ENCODE measurements at places on chromosomes 7 and 10.

GRCh38 chr7:15602236-15602635, 40.4 kb upstream of the AGMO start:
- no peak for DNase-seq

- DNase-seq = no peak
Measured at GRCh38 chr10:54372179-54372578, 428.9 kb downstream of the PCDH15 start.

DNA sequence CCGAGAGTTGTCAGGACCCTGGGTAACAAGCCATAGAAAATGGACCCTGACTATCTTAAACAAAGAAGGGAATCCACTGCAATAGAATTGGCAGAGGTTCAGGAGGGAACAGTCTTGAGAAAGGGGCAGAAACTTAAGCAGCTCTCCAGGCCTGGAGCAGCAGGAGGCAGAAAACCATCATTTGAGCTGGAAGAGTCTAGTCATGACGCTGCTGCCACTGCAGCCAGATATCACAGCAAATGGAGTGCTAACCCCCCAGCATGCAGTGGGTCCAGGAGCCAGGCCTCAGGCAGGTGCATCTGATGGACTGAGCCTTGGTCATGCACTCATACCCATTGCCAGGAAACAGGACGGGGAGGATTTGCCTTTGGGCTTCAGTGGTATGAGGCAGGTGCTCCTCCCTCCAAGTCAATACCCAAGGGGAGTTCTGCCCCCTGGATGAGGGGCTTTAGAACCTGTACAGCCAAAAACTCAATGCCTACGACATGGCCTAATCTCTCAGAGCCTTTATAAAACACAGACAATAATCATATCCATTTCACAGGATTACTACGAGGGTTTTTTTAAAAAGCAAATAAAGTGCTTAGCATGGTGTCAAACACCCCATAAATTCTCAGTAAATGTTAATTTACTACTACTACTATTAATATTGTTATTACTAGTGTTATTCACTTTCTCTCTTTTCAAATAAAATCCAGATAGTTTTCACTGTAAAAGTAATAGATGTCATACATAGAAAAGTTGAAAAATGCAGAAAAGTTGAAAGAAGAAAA, 30.7 kb downstream of the DUSP5 start:
- DNase-seq = no peak

GRCh38 chr7:110521357-110521911, 569.5 kb upstream of the LRRN3 start:
- DNase-seq = peak; percentile 29

- DNase-seq = no peak
Measured at GRCh38 chr7:106165337-106165736, 53.2 kb upstream of the SYPL1 start.

DNA sequence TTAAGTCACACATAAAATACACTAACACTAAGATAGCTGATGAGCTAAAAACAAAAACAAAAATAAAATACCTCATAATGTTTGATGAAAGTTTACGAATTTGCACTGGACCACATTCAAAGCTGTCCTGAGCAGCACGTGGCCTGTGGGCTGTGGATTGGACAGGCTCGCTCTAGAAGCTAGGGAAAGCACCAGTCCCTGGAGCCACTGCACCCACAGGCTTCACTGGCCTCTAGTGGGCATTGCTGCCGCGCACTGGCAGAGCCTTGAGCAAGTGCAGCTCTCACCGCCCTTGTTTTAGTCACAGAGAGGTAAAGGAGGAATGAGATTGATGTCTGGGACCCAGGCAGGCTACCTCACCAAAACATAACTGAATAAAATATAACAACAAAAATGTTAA, 67.6 kb downstream of the PAX2 start:
- no peak for DNase-seq

DNA sequence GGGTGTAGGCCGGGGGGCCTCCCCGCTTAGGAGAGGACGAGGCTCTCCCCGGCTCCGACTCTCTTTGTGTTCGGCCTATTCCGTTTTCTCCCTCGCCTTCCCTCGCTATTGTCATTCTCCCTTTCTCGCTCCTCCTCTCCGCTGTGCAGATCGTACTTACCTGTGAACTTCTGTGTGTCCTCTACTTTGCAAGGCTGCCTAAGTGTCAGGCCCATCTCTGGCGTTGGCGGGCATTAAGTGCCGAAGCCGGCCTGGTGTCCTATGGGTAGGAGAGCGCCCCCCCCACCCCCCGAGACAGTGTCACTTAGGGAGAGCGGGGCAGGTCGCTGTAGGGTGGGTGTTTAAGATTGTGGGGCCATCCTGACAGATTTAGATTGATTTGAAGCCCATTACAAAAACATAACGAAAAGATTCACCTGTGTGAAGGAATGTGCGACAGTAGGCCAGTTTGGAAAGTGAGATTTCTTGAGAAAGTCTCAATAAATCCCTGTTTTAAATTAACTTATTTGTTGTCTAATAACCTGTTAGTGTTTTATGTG, 579 bp downstream of the RBM33 start:
- no peak for DNase-seq

- DNase-seq = no peak
Measured at GRCh38 chr7:122515404-122515803, 183.5 kb downstream of the RNF133 start.

GRCh38 chr7:99707096-99707495, 27.3 kb upstream of the CYP3A5 start:
- DNase-seq = no peak

DNA sequence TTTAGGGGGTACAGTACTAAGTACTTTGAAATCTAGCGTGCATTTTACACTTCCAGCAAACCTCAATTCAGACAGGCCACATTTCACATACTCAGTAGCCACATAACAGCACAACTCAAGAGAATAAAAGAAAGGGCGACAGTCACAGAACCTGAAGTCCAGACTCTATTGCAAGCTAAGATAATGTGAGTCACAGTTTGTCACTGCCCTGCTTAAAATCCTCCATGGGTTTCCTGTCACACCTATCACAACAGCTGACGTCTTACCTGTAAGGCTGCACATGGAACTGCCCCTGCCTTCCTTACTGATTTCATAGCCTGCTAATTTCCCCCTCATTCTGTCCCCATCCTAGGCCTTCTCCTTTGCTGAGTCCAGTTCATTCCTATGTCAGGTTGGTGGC, 16.1 kb upstream of the CDK14 start:
- no peak for DNase-seq

DNA sequence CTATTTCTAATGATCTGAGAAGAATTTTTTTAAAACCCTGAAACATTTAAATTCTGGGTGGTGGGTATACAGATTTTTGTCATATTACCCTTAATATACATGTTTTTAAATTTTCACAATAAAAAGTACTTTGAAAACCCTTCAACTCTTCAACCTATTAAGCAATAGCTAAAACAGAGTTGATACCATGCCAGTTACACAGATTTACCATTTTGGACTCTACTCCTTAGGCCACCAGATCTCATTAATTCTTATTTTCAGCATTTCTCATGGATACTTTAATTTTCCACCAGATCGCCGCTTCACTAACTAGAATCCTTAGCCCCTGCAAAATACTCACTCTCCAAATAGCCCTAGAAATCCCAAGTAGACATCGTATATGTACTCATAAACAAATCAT, 12.7 kb upstream of the COL28A1 start:
- DNase-seq = no peak

DNA sequence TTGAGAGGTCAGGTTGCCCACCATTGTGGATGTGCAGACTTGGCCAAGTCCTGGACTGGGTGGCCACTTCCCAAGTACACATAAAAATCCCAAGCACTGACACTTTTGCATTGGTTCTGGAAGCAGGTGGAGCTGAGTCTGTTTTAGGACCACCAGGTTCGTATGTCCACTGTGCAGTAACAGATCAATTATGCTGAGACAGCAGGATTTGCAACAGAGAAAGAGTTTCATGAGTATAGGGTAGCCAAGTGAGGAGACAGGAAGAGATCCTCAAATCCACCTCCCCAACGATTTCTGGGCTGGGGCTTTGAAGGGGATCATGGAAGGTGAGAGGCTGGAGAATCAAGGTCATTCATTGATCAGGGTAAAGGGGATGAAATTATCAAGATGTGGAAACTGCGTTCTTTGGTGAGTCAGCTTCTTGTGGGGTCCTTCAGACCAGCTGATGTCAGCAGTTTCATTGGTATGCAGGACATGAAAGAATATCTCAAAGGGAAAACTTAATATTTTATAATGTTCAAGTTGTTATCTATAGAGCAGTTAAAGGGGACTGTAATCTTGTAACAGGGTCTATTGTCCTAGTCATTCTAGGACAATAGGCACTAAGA, 277.7 kb downstream of the GALNT17 start:
- DNase-seq = no peak

- DNase-seq = no peak
Measured at GRCh38 chr7:44261240-44261639, 60.5 kb downstream of the YKT6 start.

- no peak for DNase-seq
Measured at GRCh38 chr10:101308051-101308450, 45.9 kb upstream of the BTRC start.

GRCh38 chr7:99806839-99807478, 20.9 kb upstream of the CYP3A43 start:
- no peak for DNase-seq

GRCh38 chr10:59064080-59064692, 112.3 kb upstream of the PHYHIPL start:
- DNase-seq = no peak

GRCh38 chr10:70254778-70255328, 21.6 kb upstream of the PPA1 start:
- DNase-seq = no peak

DNA sequence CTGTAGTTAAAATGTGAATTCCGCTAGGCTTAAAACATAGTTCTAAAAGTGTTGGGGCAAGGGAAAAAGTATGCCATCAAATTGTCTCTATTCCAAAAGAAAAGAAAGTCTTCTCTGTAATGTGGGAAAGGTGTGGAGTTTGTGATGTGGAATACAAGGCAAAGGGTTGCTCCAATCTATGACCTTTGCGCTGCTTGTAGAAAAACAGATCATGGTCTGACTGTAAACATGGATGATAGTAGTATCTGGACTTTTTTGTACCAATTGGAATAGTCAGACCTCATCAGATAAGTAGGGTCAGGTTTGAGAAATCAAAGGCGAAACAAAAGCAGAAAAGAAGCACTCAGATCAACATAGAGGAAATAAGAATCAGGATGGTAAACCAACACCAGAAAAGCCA, 372.3 kb downstream of the TFEC start:
- DNase-seq = no peak

DNA sequence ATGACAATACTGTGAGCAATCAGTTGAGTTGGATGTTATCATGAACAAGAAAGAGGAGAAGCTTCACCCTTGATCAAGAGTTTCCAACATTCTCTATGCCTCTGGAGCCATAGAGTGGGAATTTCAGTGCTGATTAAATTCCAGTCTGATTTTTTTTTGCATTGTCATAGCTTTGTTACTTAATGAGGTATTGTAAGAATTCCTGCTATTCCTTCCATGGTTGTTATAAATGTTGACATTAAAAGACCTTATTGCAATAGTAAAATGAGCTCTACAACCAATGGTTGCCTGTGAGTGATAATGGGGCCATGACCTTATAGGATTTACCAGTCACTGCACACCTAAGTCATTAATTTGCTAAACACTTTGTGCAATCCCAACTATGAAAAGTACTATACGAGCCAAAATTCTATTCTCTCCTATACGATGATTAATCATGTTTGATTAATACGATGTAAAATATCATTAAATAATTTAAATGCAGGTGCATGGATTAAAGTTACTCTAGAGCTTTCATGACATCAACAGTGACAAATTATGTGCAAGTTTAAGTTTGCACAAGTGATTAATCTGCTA, 353.2 kb upstream of the KLF6 start:
- DNase-seq = no peak

DNA sequence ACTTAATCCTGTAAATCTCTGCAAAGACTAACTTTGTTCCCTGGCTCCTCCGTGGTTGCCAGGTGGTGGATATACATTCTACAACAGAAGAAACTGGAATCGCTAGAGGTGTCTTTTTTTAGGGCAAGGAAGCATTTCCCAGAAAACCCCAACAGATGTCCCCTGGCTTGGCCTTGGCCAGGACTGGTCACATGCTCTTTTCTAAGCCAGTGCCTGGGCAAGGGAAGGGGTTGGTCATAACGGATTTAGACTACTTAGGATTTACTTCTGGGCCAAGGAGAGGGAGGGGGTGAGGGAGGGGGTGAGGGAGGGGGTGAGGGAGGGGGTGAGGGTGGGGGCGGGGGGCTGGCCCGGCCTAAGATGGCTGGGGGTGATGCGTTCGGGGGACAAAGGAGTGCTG, 105.7 kb downstream of the SNX10 start:
- peak; percentile 86 for DNase-seq

DNA sequence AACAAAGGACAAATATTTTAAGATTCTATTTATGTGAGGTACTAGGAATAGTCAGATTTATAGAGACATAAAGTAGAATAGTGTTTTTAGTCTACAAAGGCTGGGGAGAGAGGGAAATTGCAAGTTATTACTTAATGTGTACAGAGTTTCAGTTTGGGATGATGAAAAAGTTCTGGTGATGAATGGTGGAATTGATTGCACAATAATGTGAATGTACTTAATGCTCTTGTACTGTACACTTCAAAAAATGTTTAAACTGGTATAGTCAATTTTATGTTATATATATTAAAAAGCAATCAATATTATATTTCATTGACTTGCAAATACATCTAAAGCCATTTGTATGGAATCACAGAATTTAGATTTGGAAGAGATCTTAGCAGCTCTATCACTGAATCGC, 213.4 kb downstream of the PPP1R3A start:
- DNase-seq = no peak

All from cerebellar nuclear complex (tissue), 1 donor.